ENCODE measurements at places on chromosomes 4 and X.

DNA sequence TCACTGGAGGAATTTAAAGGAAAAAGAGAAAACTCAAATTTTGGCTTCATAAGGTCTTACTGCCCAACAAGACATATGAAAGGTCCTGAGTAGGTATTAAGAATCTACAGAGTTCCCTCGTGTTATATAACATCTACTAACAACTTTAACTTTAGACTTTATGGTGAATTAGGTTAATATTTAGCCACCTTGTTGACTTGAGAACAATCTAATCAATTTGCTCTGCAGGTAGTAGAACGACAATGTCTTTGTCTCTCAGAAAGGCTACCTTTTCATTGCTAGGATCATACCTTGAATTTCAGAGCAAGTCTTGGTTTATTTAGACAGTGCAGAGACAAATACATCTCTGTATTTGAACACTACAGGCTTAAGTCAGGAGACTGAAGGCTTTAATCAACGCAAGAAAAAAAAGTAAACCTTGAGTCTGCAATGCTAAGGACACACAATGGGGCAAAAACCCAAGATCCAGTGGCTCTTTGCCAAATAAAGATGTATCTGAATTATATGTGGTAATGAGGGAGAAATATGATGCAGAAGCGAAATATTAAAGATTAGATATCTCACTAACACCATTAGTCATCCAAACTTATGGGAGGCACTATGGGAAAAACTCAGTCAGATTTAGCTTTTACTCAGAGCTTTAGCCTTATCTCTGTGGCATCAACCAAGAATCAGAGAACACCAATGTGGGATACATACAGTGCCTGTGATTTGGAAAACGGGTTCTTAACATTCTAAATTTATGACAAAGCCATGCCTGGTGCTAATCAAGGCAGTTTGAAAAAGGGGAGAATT lies 93.6 kb upstream of the FTHL17 start:
- no peak for DNase-seq

DNA sequence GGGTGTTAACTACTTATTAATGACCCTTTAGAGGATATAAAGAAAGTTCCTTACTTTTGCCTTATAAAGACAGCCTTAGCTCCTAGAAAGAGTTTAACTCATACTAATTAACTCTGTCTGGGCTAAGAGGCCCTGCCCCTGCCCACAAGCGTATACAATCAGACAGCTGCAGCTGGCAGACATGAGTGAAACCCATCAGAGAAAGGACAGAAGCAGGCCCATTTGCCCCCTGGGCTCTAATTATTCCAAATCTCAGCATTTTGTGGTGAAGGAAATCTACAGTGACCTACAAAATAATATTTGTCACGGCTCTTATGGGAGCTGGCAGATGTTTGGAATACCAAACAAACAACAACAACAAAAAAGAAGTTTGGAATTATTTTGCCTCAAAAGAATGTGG lies 71.8 kb downstream of the CHRDL1 start:
- DNase-seq = no peak

GRCh38 chr4:125492957-125493356 lies 178.2 kb downstream of the FAT4 start:
- DNase-seq = no peak

DNA sequence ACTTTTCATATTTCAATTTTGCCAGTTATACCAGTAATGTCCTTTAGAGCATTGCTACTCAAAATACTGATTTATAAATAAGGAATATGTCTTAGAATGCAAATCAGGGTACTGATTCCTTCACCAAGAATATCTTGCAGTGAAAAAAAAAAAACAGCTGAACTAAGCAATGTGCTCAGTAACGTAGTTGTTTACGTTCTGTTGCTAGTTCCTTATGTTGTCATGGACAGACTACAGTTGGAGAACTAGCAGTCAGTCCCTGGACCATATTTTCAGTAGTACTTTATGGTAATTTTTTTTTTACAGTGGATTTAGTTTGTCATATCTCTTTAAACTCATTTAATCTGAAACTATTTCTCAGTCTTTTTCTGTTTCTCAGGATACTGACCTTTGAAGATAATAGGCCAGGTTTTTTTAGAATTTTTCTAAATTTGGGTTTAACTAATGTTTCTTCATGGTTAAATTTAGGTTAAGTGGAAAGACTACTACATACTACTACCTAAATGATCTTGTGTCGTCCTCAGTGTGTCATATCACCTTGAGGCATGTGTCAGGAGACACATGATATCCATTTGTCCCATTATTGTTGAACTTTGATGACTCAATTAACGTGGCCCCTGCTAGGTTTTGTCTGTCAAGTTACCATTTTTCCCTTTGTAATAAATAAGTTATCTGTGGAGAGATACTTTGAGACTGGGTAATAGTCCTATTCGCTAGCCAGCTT lies 21.0 kb downstream of the SMARCAD1 start:
- no peak for DNase-seq

- DNase-seq = no peak
Measured at GRCh38 chr4:517806-518070, 18.7 kb downstream of the PIGG start.

DNA sequence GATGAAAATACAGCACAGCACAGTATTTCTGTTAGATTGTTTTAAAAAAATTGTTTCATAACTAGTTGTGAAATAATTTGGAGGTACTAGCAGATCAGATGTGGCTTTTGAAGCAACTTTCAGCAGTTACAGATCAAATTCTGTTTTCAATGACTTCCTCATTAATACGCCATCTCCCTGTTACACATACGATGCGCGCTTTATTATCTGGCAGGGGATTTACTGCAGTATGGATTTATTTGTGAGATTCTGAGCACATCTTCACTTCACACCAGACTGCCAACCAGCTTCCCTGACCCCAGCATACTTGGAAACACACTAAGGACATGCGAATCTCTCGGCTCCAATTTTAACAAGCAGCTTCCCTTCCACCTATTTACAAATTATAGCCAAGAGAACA lies 235.5 kb upstream of the DIAPH2 start:
- DNase-seq = no peak

DNA sequence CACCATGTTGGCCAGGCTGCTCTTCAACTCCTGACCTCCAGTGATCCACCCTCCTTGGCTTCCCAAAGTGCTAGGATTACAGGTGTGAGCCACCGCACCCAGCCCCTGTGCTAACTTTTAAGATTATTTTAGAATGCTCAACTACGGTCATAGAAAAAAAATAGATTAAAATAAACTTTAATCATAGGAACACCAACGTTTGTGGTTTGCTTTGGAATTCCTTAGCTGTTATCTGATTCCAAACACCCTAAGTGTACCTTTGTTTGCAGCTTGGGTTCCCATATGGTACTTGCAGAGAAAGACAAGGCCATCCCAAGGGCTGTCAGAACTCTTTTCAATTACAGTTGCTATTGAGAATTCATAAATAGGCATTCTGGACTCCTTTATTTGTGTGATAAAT lies 90.1 kb upstream of the EFHC2 start:
- no peak for DNase-seq

- no peak for DNase-seq
Measured at GRCh38 chr4:33316578-33316977, 2596.4 kb downstream of the PCDH7 start.

DNA sequence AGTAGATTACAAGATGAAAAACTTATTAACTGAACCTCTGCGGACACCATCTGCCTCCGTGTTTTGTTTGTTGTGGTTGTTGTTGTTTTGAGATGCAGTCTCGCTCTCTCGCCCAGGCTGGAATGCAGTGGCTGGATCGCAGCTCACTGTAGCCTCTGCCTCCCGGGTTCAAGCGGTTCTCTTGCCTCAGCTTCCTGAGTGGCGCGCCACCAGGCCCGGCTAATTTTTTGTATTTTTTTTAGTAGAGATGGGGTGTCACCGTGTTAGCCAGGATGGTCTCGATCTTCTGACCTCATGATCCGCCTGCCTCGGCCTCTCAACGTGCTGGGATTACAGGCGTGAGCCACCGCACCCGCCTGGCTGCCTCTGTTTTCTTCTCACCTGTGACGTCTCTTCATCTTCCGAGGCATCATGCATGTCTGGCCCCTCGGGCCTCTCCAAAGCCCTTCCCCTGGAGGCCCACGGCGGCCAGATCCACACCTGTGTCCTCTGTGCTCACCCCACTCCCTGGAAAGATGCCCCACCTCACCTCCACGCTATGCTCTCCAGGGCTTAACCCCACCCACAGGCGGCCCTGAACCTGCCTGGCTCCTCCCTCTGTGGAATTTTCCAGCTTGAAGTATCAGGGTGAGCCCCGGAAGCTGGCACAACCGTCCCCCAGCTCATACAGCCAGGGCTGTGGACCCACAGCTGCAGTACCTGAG lies 77.0 kb upstream of the MXD4 start:
- DNase-seq = no peak

DNA sequence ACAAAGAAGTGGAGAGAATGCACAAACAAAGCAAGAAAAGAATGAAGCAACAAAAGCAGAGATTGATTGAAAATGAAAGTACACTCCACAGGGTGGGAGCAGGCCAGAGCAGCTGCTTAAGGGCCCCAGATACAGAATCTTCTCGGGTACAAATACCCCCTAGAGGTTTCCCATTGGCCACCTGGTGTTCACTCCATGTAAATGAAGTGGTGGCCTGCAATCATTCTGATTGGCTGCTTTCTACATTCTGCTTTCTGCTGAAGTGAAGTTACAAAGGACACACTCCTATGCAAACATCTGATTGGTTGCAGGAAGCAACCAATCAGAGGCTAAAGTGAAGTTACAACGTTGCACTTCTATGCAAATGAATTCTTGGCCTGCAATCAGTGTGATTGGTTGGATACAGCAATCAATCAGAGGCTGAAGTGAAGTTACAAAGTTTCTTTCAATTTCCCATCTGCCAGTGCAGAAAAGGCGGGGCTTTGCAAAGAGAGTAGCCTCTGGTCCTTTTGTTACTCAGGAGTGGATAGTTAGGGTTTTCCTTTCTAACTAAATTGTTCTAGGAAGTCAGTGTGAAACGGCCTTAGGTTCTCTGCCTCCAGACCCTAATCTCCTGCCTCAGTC lies 19.0 kb upstream of the GPC4 start:
- no peak for DNase-seq

GRCh38 chrX:47564438-47565085 lies 3.6 kb downstream of the ARAF start:
- no peak for DNase-seq

GRCh38 chrX:17409566-17410290 lies 34.7 kb downstream of the NHS start:
- no peak for DNase-seq

DNA sequence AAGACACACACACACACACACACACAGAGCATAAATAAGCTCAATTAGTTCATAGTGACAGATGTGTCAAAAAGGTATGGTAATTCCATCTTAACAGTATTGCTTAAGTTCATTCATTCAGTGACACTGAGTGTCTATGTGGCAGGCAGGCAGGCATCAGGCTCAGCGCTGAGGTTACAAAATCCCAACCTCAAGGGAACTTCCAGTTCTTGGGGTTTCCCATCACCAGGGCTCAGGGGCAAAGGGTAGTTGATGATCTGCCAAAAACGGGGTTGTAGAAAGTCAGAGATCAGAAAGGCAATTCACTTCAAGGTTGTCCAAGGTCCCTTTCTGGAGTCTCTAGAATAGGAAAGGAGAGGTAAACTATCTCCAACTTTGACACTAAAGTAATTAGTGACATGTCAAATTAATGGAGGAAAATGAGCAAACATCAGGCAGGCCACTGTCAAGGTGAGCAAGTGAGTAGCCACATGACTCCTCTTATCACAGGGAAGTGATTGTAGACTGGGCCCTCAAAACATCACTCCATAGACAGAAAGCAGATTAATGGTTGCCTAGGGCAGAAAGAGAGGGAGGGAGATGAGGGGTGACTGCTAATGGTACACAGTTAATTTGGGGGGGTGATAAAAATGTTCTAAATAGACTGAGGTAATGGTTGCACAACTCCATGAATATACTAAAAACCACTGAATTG lies 41.8 kb downstream of the GPC4 start:
- DNase-seq = no peak

GRCh38 chr4:146478009-146478408 lies 43.7 kb downstream of the SLC10A7 start:
- no peak for DNase-seq

GRCh38 chr4:144450526-144450925 lies 195.4 kb upstream of the HHIP start:
- no peak for DNase-seq

GRCh38 chr4:36574816-36575215 lies 293.4 kb downstream of the DTHD1 start:
- no peak for DNase-seq

GRCh38 chrX:63514569-63515080 lies 163.5 kb upstream of the SPIN4 start:
- DNase-seq = no peak

DNA sequence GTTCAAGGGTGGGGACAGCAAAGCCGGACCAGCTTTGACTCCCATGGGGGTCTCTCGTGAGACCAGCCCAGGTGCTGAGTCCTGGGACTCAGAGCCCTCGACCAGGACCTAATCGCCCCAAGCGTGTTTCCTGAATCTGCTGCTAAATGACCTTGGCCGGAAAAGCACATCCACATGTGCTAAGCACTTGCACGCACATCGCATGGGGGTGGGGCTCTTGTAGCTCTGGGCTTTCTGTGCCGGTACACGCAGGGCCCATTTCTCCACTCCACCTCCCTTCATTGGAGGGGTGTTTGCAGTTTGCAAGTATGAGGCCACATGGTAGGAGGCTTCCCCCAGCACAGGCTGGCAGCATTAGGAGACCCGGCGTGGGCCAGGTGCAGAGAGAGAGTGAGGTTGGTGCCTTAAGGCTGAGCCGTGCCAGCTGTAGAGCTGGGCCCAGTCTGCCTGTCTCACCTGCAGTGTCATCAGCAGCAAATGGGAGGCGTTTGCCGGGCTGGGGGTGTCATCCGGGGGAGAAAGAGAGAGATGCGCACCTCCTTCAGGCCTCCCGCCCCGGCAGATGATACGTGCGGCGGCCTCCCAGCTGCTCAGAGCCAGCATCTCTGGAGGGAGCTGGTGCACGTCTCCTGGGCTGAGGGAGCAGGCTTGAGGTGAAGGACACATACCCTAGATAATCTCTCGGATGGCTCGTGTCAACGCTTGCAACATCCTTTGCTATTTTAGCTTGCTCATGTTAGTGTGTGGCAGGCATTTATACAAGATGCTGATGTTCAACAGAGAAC lies 45.2 kb upstream of the CLCN4 start:
- no peak for DNase-seq

GRCh38 chrX:36577006-36577405 lies 431.2 kb upstream of the FAM47C start:
- no peak for DNase-seq

- no peak for DNase-seq
Measured at GRCh38 chrX:109774136-109774535, 41.1 kb upstream of the ACSL4 start.

DNA sequence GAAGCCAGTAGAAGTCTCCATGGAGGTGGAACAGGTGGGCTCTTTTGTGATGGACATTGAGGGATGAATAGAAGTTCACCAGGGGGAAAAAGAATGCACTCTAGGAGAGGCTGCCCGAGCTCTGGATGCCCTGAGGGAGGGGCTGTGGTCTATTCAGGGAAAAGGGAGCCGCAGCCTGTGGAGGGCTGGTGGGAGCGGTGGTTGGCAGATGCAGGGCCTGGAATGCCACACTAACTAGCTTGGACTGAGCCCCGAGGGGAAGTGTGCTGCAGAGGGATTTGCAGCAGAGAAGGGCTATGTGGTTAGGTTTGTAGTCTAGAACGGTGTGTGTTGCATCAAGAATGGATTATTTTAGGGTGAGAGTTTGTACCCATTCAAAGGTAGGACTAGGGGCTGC lies 29.5 kb upstream of the PSAPL1 start:
- no peak for DNase-seq

GRCh38 chr4:149306537-149306936 lies 509.1 kb downstream of the IQCM start:
- DNase-seq = no peak

- no peak for DNase-seq
Measured at GRCh38 chr4:67873116-67873515, 10.7 kb downstream of the TMPRSS11D start.

GRCh38 chrX:12975670-12975965 lies 708 bp downstream of the TMSB4X start:
- DNase-seq = no peak

Measured in bone marrow (tissue), 2 donors.